ENCODE measurements at places on chromosomes 2 and 18.

GRCh38 chr2:131152074-131152473 lies 46.9 kb downstream of the PLEKHB2 start:
- DNase-seq = no peak

DNA sequence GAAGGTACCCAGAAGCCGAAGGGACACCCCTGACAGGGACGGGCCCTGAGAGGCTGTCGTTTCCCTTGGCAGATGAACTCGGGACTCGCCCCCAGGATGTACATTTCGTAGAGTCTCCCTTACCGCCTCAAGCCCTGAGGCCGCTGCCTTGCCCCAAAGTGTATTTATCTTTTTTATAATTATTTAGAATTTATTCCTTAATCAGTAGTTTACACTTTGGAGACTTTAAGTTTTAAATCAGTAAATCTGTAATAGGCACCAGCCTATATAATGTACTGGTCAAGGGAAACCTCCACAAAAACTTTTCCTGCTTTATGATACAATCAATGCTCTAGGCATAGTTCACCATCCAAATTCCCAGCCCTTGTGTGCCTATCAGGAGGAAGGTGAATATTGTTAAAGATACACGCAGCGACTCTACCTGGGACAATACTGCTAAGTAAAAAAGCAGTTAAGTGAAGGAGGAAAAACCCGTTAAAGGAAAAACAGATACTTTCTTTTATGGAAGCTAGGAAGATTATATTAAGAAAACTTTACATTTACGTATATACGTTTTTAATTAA lies 848 bp downstream of the VRK2 start:
- DNase-seq = no peak

DNA sequence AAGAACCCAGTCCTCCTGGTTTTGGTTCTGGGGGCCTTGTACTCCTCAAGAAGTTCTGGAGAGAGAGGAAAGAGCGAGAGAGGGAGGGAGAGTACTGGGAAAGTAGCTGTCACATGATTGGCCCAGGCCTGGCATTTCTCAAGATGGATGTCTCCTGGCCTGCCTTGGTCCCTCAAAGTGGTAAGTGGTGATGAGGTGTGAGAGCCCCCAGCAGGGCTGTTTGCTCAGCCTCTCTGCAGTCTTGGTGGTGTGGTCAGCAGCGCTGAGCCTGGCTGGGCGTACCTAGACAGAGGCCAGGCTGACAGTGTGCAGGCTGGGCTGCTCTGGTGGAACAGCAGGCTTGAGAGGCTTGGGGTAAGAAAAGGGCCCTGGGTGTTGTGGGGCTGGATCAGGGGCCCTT lies 2.5 kb downstream of the SPEG start:
- no peak for DNase-seq

- DNase-seq = no peak
These were observed 123.4 kb downstream of the MTCL1 start for GRCh38 chr18:8828798-8829197.

- DNase-seq = no peak
These were observed 239.1 kb downstream of the TGIF1 start for GRCh38 chr18:3689091-3689490.

All from activated CD4-positive, alpha-beta T cell treated with anti-CD3 and anti-CD28 coated beads, Interleukin-10, Interleukin-2, amounts not matched to agents 100 ng/mL and 50 ng/mL, durations not matched to agents 16 hours and 8 hours (primary cell).